Stimulated activated CD8-positive, alpha-beta memory T cell treated with anti-CD3 and anti-CD28 coated beads, Interleukin-15, amount 100 ng/mL, for 48 hours (primary cell): ENCODE measurements at places on chromosomes 2 and 18.

GRCh38 chr2:7963787-7964186 lies 718.1 kb upstream of the ID2 start:
- DNase-seq, result no peak

DNA sequence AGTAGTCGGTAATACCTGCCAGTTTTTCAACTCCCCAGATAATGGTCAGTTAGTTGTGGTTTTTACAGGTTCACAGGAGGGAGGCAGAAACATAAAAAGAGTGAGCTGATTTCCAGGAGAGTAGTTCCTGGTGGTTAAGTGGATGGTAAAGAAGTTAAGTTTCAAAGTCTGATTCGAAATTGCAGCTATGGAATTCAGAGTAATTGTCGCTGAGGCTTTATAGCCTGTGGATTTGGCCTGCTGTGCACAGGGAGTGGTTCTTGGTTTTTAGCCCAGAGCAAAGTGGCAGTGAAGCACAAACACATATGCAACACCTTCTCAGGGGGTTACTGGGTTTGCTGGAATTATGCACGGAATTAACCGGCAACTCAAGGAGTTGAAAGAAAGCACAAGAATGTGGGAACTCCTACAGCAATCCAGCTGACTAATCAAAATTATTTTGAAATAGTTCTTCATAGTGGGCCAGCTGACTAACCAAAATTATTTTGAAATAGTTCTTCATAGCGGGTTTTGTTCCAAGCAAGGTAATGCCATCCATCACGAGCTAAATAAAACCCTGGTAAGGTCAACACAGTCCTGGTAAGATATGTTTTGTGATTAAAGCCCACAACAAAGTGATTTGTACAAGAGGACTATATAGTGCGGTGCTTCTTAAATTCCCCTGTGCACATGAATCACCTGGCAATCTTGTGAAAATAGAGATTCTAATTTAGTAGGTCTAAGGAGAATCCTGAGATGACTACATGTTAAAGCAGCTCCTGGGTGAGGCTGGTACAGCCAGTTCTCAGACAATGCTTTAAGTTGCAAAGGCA lies 94.4 kb downstream of the SGPP2 start:
- no peak for DNase-seq

- DNase-seq, result no peak
These were observed 226.6 kb downstream of the NAPG start for GRCh38 chr18:10752382-10752781.

- DNase-seq, result no peak
These were observed 17.4 kb downstream of the IRS1 start for GRCh38 chr2:226782092-226782713.

GRCh38 chr2:159045545-159046454 lies 77.4 kb downstream of the TANC1 start:
- no peak for DNase-seq

- no peak for DNase-seq
These were observed 85.1 kb upstream of the RMDN2 start for GRCh38 chr2:37839991-37840390.

DNA sequence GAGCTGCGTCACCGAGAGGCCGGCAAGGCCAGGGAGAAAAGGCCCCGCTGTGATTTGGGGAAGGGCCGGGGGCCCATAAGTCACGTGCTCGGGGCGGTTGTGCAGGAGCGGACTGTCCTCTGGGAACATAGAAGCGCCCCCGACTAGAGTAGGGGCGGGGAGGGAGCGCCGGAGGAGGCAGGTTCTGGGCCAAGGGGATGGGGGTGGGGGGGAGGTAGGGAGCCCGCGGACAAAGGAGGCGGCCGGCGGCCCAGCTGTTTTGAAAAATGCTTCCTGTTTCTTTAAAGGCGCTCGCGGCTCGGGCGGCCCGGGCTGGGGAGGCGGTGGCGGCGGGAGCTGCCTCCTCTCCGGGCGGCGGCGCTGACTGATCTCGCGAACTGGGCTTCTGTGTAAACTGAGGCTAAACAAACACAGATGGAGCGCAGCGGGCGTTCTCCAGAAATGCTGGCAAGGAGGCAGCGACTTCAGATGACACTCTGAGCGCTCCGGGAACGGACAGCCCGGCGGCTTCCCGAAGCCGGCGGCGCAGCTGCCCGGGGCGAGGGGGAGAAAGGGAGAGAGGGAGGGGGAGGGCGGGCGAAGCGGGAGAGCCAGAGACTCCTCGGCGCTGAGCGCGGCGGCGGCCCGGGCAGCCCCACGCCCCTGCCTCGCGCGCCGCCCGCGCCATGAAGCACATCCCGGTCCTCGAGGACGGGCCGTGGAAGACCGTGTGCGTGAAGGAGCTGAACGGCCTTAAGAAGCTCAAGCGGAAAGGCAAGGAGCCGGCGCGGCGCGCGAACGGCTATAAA lies at the start of gene ATOH8:
ATOH8 (plus strand) TSS at position 467 of the 788 bp plus-strand sequence; CDS start at position 666, 199 bp downstream.
- no peak for DNase-seq

DNA sequence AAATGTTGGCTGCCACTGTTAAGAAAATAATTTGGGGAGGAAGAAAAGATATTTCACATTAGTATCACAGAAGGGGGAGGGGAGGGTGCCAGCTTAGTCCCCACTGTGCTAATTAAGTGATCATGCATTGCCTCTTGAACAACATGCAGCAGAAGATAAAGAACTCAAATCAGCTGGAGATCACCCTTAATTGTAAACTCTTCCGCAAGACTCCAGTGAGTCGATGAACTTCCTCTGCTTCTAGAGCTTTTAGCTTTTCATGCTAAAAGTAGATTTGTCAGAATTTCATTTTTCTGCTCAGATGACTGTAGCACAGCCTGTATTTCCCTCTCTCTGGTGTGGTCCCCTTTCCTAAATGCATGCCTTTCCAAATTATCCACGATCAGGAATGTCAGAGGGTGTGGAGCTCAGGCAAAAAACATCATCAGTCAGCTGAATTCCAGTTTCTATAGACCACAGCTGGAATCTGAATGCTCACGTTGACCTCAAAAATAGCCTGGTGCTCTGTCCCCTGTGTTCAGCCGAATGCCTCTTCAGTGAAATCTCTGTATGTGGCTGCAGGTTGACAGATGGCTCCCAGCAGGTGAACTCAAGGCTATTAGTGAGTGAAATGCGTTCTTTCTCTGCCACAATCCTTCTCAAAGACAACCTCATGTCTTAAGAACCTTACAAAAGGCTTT lies 156.8 kb upstream of the UNC80 start:
- no peak for DNase-seq

GRCh38 chr2:181117206-181117925 lies 137.0 kb downstream of the UBE2E3 start:
- no peak for DNase-seq

GRCh38 chr2:220795705-220796104 lies 776.4 kb downstream of the EPHA4 start:
- no peak for DNase-seq

DNA sequence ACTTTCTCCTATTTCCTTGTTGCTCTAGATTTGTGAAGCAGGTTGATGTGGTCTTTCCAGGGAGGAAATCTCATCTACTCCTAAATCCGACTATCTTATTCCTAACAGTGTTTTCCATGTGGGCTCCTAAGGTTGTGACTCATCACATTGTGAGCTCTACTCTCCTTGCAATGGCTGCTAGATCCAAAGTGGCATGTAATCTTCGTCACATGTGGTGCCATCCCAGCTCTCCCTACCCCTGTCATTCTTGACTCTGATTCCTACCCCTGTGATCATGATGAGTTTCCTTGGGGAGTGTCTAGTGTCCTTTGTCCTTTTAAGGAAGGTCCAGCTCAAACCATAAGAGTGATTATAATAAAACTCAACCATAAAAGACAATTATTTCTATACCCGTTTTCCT lies 47.3 kb upstream of the GULP1 start:
- no peak for DNase-seq

GRCh38 chr2:10901160-10901939 lies 10.4 kb upstream of the KCNF1 start:
- DNase-seq, result no peak

- DNase-seq, result no peak
These were observed 494.2 kb upstream of the SPHKAP start for GRCh38 chr2:228675646-228676045.

DNA sequence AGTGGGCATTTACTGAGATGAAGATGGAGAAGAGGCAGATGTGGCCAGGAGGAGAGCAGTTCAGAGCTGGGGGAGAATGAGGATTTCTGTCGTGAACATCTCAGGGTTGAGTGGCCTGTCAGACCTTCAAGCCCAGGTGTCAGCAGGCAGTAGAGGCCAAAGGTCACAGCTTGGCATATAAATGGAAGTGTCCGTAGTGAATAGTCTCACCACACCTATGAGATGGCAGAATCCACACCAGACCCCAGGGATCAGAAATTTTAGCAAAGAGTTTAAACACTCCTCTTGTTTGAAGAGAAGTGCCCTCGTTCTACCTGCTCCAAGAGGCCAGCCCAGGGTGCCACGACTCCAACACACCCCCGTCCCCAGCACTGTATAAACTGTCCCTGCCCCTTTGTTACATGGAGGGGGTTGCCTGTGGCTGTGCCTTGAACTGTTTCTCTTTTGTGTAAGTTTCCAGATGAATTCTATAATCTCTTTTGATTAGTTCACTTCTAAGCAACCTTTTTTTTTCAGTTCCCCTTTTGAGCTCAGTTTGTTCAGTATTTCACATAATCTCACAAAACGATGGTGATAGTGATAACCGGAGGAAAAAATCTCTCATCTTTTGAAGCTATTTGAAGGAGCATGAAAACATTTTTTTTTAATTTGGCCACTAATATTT lies 69.0 kb upstream of the TTC39C start:
- no peak for DNase-seq

- DNase-seq, result no peak
These were observed 41.1 kb downstream of the ASB1 start for GRCh38 chr2:238467792-238468191.

DNA sequence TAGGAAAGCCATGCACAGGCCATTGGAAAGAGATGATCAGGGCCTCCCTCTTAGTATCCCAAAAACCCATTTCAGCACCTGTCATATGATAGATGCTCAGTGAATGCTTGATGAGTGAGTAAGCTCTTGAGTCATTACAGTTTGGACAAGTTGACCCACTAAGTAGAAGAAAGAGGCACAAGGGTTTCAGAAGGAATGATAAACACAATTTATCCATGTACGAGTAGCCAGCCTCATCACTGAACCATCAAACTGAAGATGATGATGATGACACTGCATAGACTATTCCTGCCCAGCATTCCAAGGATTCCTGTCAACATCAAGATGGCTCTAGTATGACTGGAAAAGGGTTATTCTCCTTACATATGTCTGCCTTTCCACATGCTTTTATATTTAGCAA lies 596.0 kb downstream of the BCL11A start:
- DNase-seq, result no peak

GRCh38 chr2:48755473-48755872 lies at the start of gene LHCGR:
TSS of gene LHCGR (minus strand) at chr2:48755724. CDS start at chr2:48755671, 53 bp downstream.
- no peak for DNase-seq

- DNase-seq, result no peak
These were observed 725 bp downstream of the FIGN start for GRCh38 chr2:163734881-163735684.

GRCh38 chr2:127829845-127830246 lies 18.9 kb upstream of the WDR33 start:
- DNase-seq, result peak; percentile 67

- no peak for DNase-seq
These were observed 42.9 kb upstream of the RFX8 start for GRCh38 chr2:101517758-101518271.

GRCh38 chr2:72754628-72755320 lies 71.1 kb downstream of the EXOC6B start:
- DNase-seq, result no peak

GRCh38 chr18:47846431-47846830 lies 84.0 kb downstream of the SMAD2 start:
- DNase-seq, result no peak

DNA sequence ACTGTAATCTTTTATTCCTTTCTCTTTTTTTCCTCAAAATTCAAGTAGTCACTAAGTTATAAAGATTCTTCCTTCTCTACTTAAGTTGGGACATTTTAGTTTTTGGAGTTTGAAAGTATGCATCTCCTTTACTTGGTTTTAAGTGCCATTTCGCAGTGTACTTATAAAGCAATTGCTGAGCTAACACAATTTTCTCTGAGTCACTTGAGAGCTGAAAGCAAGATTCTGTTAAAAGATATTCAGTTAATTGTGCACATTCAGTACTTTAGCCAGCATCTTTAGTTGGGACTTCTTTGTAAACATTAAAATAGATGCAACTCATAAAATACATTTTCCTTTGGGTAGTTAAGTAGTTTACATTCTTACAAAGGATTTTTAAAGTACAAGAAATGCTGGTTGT lies 136.0 kb downstream of the GFPT1 start:
- DNase-seq, result no peak

- DNase-seq, result no peak
These were observed 1072.6 kb upstream of the PIK3C3 start for GRCh38 chr18:40882468-40882867.

GRCh38 chr18:57154191-57154830 lies 7.4 kb downstream of the BOD1L2 start:
- DNase-seq, result no peak

DNA sequence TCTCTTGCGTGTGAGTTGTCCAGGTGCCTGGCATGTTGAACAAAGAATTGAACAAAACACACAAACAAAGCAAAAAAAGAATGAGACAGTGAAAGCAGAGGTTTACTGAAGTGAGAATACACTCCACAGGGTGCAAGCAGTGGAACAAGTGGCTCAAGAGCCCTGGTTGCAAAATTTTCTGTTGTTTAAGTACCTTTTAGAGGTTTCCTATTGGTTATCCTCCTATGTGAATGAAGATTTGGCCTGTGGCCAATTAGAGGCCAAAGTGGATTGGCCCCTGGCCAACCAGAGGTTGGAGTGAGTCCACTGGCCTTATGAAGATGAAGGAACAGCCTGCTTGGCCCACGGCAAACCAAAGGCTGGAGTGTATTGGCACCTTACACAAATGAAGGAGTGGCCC lies 1188.5 kb upstream of the NRXN1 start:
- DNase-seq, result no peak

GRCh38 chr18:58721566-58722239 lies 50.4 kb downstream of the MALT1 start:
- DNase-seq, result no peak

DNA sequence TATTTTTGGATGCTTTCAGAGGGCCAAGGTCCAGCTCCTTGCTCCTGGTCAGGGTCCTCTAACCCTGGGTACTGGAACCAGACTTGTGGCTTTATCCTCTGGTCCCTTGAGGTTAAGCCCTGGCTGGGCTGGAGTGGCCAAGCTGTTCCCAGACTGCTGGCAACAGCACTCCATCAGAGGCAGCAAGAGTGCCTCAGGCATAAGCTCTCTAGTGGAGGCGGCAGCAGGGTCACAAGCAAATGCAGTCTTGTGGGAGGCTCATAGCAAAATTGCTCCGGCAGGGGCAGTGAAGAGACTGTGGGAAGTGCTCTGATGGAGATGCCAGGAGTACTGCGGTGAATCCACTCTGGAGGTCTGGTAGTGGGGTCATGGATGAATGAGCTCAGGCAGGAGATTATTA lies 128.9 kb upstream of the OTOS start:
- no peak for DNase-seq

- DNase-seq, result no peak
These were observed 81.1 kb downstream of the TRIB2 start for GRCh38 chr2:12797815-12798214.
